ENCODE measurements at places on chromosomes 7 and 10.

- ATAC-seq = no peak
Measured at GRCh38 chr10:57249615-57250281, 888.7 kb upstream of the ZWINT start.

DNA sequence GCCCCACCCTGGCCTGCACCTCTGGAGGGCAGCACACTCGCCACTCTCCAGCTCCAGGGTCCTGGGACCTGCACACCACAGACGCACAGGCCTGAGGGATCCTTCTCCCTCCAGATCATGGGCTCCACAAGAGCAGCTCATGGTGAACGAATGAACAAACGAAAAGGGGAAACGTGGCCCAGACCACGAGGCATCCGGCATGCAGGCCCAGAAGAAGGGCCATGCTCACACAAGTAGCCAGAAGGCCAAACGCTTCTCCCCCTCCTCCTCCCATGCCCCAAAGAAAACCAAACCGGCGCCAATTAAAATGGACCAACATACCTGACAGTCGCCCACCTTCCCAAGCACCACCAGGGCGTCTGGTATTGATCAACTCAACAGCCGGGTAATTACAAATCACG is 30.4 kb downstream of the MAD1L1 start:
- no peak for ATAC-seq

- no peak for ATAC-seq
Measured at GRCh38 chr10:124064676-124065075, 28.7 kb downstream of the CHST15 start.

DNA sequence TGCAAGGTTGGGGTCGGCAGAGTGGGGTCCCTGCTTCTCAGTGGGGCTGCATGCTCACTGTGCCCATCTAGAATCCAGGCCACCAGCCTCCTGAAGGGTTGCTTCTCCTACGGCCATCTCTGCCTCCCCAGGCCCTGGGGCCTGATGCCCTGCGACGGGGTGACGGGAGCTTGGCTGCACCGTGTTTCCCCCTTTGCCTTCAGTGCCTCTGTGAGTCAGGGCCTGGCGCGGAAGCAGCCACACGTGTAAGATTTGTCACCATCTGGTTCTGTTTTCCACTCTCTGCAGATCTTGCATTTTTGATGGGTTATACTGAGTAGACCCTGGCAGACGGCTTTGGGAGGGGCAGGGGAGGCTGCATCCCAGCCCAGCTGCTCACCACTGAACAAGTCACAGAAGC is 7.2 kb downstream of the ADAMTS14 start:
- ATAC-seq = peak; percentile 87

- ATAC-seq = no peak
Measured at GRCh38 chr7:151338809-151339208, 2.8 kb upstream of the NUB1 start.

DNA sequence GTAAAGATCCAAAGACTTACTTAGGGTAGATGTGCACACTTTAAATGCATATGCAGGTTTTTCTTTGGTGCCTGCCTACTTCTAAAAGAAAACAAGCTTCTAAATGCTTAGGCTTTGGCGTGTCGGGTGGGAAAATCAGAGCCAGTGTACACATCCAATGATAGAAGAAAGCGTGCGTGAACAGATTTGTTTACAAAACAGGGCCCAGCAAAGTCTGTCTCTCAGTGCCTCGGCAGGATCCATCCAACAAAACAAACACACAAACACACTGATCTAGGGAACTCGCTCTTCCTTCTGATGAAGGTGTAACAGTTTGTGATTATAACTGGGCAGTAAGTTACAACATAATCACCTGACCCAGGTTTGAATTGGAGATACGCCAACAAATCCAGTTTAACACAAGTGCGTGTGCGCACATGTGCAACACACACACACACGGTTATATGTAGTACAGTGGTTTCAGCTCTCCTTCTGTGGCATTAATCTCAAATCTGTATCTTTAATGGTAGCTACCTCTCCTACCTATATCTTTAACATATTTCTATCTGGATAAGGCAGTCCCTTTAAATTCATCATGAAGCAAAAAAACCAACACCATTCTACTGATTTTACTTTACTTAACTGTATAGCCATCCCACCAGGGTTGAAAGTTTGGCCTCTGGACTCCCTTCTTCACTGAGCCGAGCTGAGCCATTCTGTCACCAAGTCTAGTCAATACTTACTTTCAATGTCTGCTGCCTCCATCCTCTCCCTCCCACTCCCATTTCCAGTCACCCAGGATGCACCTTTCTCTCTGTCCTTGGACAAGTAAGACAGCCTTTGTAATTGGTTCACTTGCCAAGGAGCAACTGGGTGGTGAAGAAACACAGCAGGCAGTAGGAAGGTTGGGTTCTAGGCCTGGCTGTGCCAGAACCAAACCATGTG is 184.4 kb upstream of the KLF14 start:
- no peak for ATAC-seq

GRCh38 chr10:77744245-77744644 is 106.6 kb upstream of the KCNMA1 start:
- no peak for ATAC-seq

- no peak for ATAC-seq
Measured at GRCh38 chr7:159065852-159066480, 78.7 kb downstream of the VIPR2 start.

GRCh38 chr10:43287056-43288007 is 20.5 kb upstream of the RASGEF1A start:
- ATAC-seq = no peak

DNA sequence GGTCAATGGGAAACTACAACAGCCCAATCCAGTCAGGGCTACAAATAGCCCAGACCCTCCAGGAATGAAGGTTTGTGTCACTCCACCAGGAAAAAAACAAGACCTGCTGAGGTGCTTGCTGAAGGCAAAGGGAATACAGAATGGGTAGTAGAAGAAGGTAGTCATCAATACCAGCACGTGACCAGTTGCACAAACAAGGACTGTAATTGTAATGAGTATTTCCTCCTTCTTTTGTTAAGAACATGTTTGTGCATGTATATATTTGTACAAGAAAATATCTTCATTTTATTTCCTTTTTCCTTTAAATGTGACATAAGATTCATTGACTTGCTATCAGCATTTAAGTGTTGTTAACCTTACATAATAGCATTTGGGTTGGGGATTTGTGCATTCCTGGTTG is 229.3 kb downstream of the IMMP2L start:
- ATAC-seq = no peak

DNA sequence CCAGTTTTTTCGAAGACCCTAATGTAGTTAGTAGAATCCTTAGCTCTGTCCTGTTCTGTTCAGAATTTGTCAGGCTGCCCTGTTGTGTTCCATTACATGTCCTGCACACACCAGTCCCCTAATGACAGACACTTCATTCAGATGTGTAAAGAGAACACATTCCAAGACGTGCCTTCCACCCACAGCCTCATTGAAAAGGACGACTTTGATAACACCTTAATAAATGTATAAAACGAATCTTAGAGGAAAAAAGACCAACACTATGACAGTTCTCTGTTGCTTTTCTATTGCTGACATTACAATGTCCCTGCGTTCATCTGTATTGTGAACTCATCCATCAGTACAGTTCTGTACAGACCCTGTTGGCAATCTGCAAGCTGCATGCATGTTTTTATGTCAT is 3.5 kb downstream of the LRRTM3 start:
- no peak for ATAC-seq

- ATAC-seq = no peak
Measured at GRCh38 chr7:129789000-129789399, 163.8 kb downstream of the UBE2H start.

DNA sequence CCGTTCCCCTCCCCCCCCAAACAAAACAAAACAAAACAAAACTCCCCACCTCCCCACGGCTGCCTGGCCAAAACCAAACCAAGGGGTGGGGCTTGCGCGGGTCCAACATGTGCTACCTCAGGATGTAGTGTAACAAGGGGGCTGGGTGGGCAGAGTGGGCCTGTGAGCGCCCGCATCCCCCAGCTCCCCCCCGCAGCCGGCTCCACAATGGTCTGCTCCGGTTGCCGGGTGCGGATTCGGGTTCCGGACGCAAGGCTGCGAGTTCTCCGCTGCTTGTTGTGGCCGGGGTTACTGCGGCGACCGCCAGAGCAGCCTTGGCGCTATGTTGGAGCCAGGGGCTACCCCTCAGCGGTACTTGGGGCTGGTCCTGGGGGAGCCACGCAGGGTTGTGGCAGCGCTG is 4.9 kb downstream of the C10orf143 start:
- no peak for ATAC-seq

GRCh38 chr7:114279901-114280300 is 134.7 kb upstream of the FOXP2 start:
- ATAC-seq = no peak

GRCh38 chr7:92699966-92700514 is 109.8 kb upstream of the FAM133B start:
- ATAC-seq = no peak

- no peak for ATAC-seq
Measured at GRCh38 chr7:43021431-43021830, 89.3 kb downstream of the MRPL32 start.

- peak; percentile 72 for ATAC-seq
Measured at GRCh38 chr10:100519311-100520051, at the start of gene SEC31B. Gene SEC31B (minus strand): TSS chr10:100519861. CDS start chr10:100516952, 2,909 bp downstream.

GRCh38 chr10:12509794-12510100 is 160.4 kb downstream of the CAMK1D start:
- ATAC-seq = no peak

DNA sequence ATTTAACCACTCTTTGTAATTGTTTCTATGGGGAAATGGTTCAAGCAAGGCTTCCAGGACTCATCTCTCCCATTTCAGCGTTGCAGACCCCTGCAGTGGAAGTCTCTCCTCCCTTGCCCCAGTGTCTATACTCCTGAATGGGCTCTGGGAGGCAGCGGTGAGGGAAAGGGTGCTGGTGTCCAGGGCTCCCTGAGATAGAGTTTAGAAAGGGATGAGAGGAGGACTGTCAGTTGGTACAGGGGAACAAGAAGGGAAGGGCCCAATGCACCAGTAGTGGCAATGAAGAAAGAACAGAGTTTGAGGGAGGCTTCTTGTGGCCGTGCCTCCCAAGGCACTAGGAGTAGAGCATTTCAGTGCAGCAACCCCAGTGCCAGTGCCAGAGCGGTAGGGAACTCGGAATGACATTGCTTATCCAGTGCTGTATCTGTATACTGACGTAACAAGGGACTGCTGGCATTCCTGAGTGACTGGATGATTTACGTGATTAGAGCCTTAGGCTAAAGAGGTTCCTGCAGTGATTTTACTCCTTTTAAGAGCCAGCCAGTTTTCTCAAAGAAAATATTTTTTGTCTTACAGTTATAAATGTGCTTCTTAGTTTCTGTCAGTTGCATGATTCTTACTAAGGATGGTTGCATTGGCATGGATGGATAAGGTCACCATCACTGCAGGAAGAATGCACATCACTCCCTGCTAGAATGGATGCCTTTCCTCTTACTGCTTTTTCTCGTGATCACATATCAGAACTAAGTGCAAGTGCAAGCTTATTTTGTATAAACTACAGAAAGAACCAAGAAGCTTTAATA is 28.0 kb downstream of the PRPF18 start:
- peak; percentile 94 for ATAC-seq

- ATAC-seq = peak; percentile 93
Measured at GRCh38 chr10:119006451-119007210, 22.9 kb upstream of the NANOS1 start.

- ATAC-seq = no peak
Measured at GRCh38 chr7:36594445-36594844, 129.8 kb downstream of the AOAH start.

- ATAC-seq = peak; percentile 58
Measured at GRCh38 chr10:28892818-28893547, 215.7 kb downstream of the BAMBI start.

GRCh38 chr7:114107522-114107921 is 188.7 kb upstream of the PPP1R3A start:
- no peak for ATAC-seq
